ENCODE measurements at places on chromosomes 4 and X.

DNA sequence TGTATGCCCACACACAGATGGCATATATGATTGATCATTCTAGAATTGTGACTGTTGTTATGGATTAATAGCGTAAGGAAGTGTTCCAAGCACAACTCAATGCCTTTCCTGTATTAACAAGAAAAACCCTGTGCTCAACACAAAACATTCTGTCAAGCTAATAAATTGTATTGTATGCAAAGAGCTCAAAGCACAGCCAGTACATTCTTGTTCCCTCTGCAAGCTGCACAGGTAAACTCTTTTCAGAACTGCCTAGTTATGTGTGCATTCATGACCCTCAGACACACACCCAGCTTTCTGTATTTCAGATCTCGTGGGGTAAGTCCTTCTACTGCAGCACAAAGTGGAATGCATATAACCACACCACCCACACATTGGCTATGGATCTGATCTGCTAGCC lies 34.3 kb upstream of the BANK1 start:
- DNase-seq = no peak

- no peak for DNase-seq
These were observed 12.6 kb downstream of the SGMS2 start for GRCh38 chr4:107837317-107837716.

- no peak for DNase-seq
These were observed 1061.2 kb downstream of the PCDH18 start for GRCh38 chr4:136471051-136471450.

- DNase-seq = no peak
These were observed 132.5 kb downstream of the APBB2 start for GRCh38 chr4:41081847-41082246.

DNA sequence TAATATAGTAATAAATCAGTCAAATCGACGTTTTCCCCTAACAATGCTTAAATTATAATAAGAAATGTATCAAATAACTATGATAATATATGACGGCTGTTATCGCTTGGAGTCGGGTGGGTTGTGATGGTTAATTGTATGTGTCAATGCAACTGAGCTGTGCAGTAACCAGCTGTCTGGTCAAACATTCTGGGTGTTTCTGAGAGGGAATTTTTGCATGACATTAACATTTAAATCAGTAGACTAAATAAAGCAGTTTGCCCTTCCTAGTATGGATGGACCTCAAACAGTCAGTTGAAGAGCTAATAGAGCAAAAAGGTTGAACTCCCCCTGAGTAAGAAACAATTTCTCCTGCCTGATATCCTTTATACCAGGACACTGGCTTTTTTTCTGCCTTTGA lies 96.7 kb downstream of the YIPF7 start:
- DNase-seq = no peak
